Stimulated activated CD4-positive, alpha-beta T cell treated with anti-CD3 and anti-CD28 coated beads, Interleukin-1b, Interleukin-23, amount 100 ng/mL, for 1 hour (primary cell): ENCODE measurements at places on chromosomes 3 and 15.

DNA sequence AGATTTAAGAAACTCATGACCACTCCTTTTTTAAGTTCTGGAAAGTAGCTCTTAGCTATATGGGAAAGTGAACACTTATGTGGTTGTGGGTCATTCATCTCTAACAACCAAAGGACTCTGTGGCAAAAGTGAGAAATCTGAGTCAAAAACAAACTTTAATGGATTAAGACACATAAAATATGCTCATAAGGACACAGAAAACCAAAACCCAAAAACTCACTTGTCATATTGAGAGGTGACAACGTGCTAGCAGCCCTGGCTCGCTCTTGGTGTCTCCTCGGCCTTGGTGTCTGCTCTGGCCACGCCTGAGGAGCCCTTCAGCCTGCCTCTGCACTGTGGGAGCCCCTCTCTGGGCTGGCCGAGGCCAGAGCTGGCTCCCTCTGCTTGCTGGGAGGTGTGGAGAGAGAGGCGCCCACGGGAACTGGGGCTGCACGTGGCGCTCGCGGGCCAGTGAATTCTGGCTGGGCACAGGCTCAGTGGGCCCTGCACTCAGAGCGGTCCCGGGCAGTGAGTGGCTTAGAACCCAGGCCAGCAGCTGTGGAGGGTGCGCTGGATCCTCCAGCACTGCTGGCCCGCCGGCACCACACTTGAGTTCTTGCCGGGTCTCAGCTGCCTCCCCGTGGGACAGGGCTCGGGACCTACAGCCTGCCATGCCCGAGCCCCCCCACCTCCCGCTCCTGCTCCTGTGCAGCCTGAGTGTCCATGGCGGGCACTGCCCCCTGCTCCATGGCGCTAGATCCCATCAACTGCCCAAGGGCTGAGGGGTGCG lies 30.3 kb upstream of the SKIL start:
- DNase-seq: no peak

DNA sequence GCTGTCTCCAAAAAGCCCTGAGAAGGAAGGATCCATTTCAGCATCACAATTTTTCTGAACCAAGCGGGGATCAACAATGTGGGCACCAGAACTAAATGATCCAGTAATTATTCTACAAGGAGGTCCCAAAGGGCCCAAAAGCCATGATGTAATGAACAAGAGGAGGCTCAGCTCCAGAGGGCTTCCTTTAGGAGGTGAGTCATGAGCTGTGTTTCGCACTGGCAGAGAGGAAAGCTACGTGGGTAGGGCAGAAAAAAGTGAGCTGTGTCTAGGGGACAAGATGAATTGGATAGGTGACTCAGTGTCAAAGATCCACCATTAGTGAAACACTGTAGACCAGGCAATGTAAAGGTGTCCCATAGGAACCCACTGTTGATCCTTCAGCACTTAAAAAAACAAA lies 113.4 kb downstream of the RORA start:
- no peak for DNase-seq

DNA sequence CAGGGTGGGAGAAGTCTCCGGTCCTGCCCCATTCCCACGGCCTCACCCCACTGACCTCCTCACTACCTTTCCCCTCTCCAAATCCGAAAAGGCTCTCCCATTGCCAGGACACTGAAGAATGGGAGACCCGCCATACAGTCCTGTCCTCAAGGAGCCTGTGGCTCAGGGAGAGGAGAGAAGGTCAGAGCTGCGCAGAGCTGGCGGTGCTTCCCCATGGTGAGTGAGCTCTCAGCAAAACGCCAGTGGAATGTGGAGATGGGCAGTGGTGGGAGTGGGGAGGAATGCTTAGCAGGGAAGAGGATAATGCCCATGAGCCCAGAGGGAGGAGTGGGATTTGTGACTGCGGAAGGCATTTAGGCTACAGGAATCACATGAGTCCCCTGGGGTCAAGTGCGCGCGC lies 20.1 kb downstream of the FAM43A start:
- no peak for DNase-seq

- no peak for DNase-seq
Measured at GRCh38 chr3:150132101-150132749, 161.5 kb upstream of the PFN2 start.

- DNase-seq: no peak
Measured at GRCh38 chr15:100733101-100733842, 130.9 kb downstream of the ASB7 start.

DNA sequence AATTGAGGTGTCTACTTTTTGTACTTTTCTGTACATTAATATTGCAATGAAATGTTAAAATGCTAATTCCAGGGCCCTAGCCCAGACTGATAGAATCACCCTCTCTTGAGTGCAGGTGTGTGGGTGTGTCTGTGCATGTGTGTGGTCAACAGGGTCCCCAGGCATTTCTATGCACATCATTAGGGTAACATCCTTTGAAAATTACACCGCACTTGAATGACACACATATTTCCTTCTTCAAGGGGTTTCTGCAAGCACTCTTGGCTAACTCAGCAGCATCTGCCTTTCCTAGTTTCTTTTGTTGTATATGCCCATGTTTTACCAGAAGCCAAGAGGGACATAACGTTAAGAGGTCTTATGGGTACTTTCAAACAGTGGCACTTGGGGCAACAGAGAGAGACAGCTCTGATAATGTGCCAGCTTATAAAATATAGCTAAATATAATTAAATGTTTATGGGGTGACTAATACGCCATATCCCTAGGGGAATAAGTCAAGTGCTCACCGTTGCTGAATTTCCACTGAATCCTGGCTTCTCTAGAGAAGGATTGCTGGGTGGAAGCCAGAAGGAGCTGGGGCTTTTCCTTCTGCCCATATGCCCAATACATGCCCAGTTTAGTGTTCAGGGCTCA lies 54.5 kb upstream of the LRIG1 start:
- no peak for DNase-seq

DNA sequence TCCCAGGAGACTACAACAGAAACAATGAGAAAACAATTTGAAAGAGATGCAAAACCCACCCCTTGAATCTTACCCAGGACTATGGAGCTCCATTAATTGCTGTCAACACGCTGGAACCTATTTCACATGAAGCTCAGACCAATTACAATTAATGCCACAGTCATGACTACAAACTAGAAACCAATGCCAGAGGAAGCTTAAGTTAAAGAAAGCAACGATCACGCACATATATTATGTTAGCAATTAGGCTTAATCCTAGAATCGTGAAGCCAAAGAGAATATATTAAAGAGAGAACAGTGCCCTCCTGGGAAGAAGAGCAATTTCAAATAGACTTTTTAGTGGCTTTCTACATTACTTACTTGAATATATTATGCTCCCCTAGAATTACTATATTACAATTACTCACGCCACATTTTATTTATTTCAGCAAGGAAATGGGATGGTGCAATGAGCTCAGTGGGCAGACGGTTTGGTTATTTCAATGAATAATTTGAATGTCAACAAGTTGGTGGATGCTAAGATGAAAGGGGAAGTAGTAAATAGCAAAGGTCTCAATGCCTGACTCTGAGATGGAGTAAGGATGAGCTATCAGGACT lies 125.5 kb downstream of the GREM1 start:
- no peak for DNase-seq

DNA sequence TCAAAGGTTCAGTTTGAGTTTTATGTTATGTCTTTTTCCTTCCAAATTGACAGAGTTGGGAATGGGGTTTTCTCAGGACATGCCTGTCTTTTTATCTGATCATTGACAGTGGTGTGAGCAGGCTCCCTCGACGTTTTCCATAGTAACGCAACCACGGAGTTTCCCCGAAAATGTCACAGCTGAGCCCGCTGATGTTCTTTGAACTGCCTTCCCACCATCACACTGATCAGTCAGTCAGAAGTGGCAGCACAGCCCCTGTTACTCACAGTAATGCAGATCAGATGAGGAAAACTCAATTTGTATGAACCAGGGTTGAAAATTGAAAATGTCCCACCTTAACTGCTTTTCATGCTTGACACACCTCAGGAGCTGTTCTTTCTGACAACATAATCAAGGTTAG lies 210.4 kb downstream of the NECTIN3 start:
- no peak for DNase-seq

DNA sequence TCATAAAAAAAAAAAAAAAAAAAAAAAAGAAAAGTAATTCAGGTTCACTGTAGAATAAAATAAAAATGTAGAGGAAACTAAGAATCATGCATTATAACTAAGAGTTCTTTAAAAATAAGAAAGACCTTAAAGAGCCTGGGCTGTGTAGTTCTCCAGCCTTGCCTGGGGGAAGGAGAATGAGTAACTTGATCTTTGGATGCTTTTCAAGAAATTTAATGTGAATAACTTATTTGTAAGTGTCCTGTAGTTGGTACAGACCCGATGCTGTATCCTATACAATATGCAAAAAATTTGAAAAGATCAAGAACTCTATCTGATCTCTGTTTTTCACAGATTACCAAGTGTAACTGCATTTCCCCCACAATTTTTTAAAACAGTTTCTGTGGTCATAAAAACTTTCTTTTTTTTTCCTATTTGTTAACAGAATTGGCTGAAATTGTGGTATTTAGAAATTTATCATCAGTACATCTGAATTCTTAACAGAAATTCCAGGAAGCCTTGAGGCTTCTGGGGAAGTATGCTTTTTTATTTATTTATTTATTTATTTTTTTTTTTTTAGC lies 195.3 kb downstream of the THRB start:
- DNase-seq: no peak

DNA sequence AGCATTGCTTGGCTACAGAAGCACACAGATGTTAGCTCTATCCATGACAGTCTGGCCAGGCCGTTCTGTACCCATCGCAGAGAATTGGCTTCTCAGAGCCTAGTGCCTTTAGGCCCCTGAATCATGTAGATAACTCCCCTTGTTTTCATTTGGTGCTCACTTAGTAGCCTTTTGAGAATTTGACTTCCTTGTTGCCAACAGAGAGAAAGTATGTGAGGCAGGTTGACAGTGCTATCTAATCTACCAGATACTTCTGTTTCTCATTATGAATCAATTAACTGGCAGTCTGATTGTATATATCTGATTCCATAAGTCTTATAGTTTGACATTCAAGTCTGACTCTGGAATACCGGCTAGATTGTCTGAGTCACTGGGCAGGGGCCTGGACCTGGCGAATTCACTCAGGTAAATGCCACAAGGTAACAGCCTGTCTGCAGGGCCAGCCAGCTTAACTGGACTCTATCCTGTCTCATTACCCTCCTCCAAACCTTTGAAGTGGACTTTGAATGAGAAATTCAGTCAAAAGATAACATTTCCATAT lies 160.2 kb downstream of the GHSR start:
- DNase-seq: no peak

DNA sequence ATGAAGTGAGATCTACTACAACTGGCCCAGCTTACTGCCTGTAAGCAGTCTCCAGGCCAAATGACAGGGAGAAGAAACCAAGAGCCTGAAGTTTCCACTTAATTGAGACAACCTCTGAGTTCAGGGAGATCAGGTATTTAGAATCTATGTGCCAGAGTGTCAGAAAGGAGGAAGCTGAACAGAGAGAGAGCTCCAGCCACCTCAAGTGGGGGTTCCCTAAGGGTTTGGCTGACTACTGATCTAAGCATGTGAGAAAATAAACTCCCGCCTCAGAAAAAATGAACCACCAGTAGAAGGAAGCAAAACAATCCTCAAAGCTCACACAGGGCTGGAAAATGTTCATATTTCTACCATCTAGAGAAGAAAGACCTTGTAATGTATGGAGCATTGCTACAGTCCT lies 25.0 kb downstream of the ADAM10 start:
- no peak for DNase-seq

DNA sequence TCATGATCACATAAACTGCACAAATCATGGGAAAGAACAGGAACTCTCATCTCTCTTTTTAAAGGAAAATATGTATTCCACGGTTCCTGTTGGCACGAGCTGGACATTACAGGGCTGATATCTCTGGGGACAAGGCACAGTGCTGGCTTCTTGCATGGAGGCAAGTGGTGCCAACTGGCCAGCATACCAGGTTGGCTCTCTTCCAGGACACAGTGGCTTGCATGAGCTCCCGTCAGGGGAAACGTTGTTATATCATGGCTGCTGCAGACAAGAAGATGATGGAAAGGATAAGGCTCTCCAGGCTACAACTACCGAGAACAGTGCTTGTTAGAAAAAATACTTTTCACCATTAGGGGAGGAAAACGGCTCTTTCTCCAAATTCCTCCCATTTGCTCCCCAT lies 283.9 kb downstream of the RORA start:
- DNase-seq: no peak

DNA sequence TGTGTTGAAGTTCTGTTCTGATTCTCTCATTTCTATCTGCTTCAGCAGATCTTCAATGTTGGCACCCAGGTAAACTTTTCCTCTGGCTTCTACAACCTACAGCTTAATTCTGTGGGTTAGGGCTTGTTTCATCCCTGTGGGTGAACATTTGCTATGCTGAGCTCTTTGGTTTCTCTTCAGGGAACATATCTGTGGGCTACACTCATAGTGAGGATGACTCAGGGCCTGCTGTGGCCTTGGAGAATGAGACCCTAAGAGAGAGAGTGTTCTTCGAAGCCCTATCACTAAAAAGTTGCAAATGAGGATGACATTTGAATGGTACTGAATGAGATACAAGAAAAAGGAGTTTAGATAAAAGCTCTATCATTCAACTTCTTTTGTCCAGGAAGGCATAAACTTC lies 346.2 kb upstream of the CBLB start:
- DNase-seq: no peak

GRCh38 chr3:9682096-9682495 lies 21.5 kb upstream of the CPNE9 start:
- no peak for DNase-seq

DNA sequence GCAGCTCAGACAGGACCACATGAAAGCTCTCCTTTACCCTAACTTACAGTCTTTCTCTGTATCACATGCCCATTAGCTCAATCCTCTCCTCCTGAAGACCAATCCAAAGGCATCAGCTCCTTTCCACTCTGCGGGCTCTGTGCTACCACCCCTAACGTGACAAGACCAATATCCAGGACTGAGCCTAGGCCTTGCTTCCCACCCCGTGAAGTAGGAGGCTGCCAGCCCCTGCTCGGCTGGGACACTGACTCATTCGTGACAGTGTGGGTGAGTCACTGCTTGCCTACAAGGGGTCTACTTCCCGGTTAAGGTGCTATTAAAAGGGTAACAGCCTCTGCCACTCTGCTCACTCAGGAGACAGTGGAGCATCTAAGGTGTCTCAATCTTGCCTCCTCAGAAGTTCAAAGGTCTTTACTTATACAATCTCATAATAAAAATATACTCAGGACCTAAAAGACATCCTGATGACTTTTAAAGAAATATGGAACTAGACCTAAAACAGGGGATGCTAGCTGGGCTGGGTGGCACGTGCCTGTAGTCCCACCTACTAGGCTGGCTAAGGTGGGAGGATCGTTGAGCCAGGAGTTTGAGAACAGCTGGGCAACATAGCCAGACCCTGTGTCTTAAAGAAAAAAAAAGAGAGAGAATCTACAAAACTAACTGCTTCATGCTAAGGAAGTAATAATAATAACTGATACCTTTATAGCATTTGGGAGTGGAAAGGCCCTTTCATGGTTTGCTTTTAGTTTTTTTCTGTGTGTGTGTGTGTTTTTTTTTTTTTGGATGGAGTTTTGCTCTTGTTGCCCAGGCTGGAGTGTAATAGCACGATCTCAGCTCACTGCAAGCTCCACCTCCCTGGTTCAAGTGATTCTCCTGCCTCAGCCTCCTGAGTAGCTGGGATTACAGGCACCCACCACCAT lies 55.0 kb downstream of the TMEM44 start:
- no peak for DNase-seq

- DNase-seq: no peak
Measured at GRCh38 chr3:139521816-139522215, 17.7 kb downstream of the RBP1 start.

- no peak for DNase-seq
Measured at GRCh38 chr3:98587654-98588053, 5.8 kb downstream of the CPOX start.
